ENCODE measurements at places on chromosomes 3 and 15. TPM values are rescaled to one million over a fixed set of nuclear protein-coding genes. Genes with fewer than 3 reads are reported as not detected.

DNA sequence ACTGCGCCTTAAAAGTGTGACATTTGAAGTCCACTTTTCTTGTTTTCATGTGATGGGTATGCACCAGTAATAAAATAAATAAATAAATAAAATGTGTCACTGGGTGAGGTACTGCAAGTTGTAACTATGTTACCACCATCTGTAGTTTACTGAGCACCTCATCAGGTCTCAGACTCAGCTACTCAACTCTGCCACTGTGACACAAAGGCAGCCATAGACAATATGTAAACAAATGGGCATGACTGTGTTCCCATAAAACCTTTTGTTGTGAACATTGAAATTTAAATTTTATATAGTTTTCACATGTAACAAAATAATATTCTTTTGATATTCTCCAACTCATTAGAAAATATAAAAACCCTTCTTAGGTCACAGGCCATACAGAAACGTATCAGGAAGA is 120.1 kb downstream of the DNAJB8 start:
- H3K4me1 ChIP-seq = peaks cover 25% of the 10 kb centered on the region
- peaks cover 12% of the 10 kb centered on the region for H3K36me3 ChIP-seq
- no peaks in the 10 kb centered on the region for H3K27me3 ChIP-seq

DNA sequence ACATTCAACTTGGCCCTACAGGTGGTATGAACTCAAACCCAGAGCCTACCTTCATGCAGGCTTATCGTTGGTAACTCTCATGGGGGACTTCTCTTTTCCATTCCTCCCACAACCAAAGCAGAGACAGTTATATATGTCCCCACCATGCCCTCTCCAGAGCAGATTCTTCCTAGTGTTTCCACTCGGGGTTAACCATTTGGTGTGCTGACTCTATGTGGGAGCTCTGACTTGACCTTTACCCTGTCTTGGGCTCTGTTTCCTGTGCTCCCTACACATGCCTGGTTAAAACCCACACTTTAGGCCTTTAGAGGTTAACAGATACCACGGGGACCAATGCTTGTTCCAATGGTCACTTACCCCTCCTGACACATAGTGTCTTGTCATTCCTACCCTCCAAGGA is 80.7 kb downstream of the FSIP1 start:
- H3K27me3 ChIP-seq = no peaks in the 10 kb centered on the region
- H3K4me3 ChIP-seq = no peak overlapping the region
- no peaks in the 10 kb centered on the region for H3K4me1 ChIP-seq

Gene EID1
- polyA plus RNA-seq = 158 TPM

DNA sequence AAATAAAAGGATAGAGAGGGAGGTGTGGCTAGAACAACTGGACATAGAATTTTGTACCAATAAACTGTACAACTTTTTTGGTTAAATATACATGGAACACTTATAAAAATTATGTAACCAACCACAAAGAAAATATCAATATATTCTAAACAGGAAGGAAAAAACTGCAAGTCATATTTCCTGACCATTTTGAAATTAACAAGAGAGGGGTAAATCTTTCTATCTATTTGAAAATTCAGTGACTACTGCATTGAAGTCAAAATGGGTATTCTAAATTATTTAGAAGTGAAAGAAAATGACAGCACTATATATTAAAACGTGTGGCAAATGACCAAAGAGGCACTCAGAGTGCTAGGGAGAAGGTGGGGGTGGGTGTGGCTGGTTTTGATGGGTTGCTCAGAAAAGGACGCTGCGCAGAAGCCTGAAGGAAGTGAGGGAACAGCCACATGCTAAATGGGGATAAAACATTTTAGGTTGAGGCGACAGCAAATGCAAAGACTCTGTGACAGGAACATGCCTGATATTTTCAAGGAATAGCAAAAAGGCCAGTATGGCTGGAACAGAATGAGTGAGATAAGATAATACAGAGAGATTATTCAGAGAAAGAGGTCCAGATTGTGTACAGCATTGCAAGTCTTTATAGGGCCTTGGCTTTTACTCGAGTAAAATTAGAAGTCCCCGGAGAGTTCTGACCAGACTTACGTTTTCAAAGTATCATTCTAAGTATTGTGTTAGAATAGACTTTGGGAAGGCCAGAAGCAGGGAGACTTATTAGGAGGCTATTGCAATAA is 41.1 kb downstream of the ERICH6 start:
- no peaks in the 10 kb centered on the region for H3K36me3 ChIP-seq
- DNase-seq = no peak
- H3K27me3 ChIP-seq = no peaks in the 10 kb centered on the region
- no peak overlapping the region for H3K4me3 ChIP-seq

DNA sequence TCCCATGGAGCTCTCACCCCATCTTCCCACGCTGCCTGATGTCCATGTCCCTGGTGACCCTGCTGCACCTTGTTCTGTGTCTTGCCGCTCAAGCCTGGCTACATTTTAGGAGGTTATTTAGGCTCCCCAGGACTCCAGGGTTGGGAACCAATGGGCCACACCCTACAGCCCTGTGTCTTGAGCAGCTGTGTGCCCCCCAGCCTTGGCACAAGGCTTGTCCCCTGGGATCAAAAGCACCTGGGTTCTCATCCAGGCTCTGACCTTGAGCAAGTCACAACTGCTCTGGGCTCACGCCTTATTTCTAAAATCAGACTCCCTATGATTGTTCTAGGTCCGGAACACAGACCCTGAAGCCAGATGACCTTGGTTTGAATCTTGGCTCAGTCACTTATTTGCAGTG is 14.1 kb downstream of the SPSB4 start:
- no peaks in the 10 kb centered on the region for H3K4me1 ChIP-seq
- no peak for DNase-seq
- H3K4me3 ChIP-seq = no peak overlapping the region
- no peaks in the 10 kb centered on the region for H3K36me3 ChIP-seq
- H3K27ac ChIP-seq = no peak overlapping the region

DNA sequence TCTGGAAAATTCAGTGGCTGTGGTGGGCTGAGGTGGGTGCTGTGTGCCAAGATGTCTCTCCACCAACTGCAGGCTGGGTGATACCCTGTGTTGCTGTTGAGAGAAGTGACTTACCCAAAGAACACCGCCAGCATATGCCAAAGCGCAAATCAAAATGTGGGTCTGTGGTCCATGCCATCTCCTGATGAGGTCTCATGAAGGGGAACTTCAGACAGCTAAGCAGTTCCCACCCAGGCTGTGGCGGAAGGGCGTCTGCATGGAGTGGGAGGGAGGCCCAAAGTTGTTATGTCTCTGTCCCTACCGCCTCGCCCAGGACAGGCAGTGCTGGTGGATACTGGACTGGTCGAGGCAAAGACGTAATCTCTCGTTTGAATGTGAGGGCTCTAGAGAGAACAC is 70.9 kb upstream of the PLXNA1 start:
- H3K27ac ChIP-seq = no peak overlapping the region
- no peak for DNase-seq
- H3K36me3 ChIP-seq = peaks cover 15% of the 10 kb centered on the region
- no peaks in the 10 kb centered on the region for H3K4me1 ChIP-seq
- no peaks in the 10 kb centered on the region for H3K27me3 ChIP-seq

DNA sequence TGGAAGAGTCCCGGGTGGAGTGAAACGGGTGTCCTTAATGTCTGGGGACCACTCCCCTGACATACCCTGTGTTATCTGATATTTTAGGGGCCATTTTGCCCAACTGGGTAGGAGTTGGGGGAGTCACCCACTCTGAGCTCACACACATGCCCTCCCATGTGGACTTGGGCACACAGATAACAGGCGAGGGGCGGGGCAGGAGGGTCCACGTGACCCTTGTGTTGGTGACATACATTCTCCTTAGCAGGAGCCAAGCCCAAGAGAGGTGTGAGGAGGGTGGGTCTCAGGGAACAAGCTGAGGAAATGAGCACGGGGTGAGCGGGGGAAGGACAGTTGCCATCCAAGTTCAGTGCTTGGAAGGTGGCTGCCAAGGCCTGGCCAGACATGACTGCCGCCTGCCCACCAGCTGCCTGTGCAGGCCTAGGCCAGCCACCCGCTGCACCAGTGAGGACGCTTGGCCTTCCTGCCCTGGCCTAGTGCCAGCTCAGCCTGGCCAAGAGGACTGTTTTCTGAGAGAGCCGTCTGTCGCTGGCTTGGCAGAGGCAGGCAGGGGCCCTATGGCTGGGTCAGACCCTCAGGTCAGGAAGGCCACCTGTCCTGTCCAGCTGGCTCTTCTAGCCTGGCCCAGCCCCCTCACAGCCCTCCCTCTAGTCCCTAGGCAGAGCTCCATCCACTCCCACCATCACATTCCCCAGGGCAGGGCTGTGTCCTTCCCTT is 31.3 kb upstream of the TMEM115 start:
- H3K4me1 ChIP-seq = peaks cover 4% of the 10 kb centered on the region
- H3K36me3 ChIP-seq = no peaks in the 10 kb centered on the region
- no peak overlapping the region for H3K27ac ChIP-seq
- H3K4me3 ChIP-seq = no peak overlapping the region
